ENCODE measurements at places on chromosomes 11 and 22. TPM values are rescaled to one million over a fixed set of nuclear protein-coding genes. Genes with fewer than 3 reads are reported as not detected.

- DNase-seq: peak; percentile 66
Observed at GRCh38 chr22:30541961-30542810, 4.4 kb downstream of the SEC14L6 start.

DNA sequence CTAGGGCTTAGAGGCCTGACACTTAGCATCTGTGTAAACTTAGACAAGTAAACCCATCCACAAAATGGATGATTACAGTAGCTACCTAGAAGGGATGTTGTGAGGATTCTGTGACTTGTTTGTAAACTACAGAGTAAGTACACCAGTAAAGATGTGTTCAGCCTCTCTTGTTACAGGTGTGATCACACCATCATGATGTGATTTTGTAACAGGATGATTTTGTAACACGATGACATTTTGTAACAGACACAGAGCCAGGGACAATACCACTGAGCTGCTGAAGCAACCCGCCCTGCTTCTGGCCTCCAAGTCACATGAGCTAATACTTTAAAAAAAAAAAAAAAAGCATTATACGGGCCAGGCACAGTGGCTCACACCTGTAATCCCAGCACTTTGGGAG, 17.0 kb downstream of the FADD start:
- DNase-seq: no peak

- no peak for DNase-seq
Observed at GRCh38 chr11:10462746-10463300, 7.8 kb downstream of the AMPD3 start.

GRCh38 chr11:11451501-11452005, 98.5 kb upstream of the CSNK2A3 start:
- DNase-seq: no peak

- DNase-seq: no peak
Observed at GRCh38 chr11:15584158-15584557, 469.4 kb downstream of the INSC start.

The NDUFV1 gene
- total RNA-seq: 404 TPM

The GNAZ gene
- 0.74 TPM for total RNA-seq

The OR5D14 gene
- not detected for total RNA-seq

The HIRA gene
- 115 TPM for total RNA-seq

Data from K562 (cell line).